Smooth muscle cell of the umbilical artery (primary cell): ENCODE measurements at places on chromosomes 16 and 17. TPM values are rescaled to one million over a fixed set of nuclear protein-coding genes. Genes with fewer than 3 reads are reported as not detected.

NOD2 gene
- total RNA-seq = under 0.01 TPM in 1 of 2 replicates, not detected in the other

EME1 gene
- 0.59 and 4.3 TPM in 2 replicates for total RNA-seq

TMEM107 gene
- total RNA-seq = 14.6 and 26.1 TPM in 2 replicates

SARM1 gene
- total RNA-seq = 16.6 and 21.8 TPM in 2 replicates

KRTAP4-5 gene
- total RNA-seq = not detected in 2 replicates

FA2H gene
- total RNA-seq = not detected in 2 replicates

DNASE1L2 gene
- total RNA-seq = 1.2 and 1.3 TPM in 2 replicates

HS3ST2 gene
- not detected in 2 replicates for total RNA-seq

KRTAP16-1 gene
- not detected in 2 replicates for total RNA-seq

CCL7 gene
- total RNA-seq = 2.5 and 4.8 TPM in 2 replicates

KLHL10 gene
- 0.28 TPM in 1 of 2 replicates, not detected in the other for total RNA-seq

ZNF747 gene
- total RNA-seq = 7.6 and 9.5 TPM in 2 replicates

ACSM5 gene
- total RNA-seq = not detected in 2 replicates

SMPD3 gene
- total RNA-seq = not detected in 2 replicates

ST6GALNAC1 gene
- total RNA-seq = not detected in 2 replicates

GP1BA gene
- not detected in 2 replicates for total RNA-seq

ZNF469 gene
- total RNA-seq = 9.8 and 21.3 TPM in 2 replicates

UMOD gene
- not detected in 2 replicates for total RNA-seq

RBFOX1 gene
- not detected in 2 replicates for total RNA-seq
